ENCODE measurements at places on chromosomes 3 and 15. TPM values are rescaled to one million over a fixed set of nuclear protein-coding genes. Genes with fewer than 3 reads are reported as not detected.

SPINK8 gene
- total RNA-seq, result not detected

CLDN18 gene
- total RNA-seq, result not detected

SGO1 gene
- total RNA-seq, result 18.2 TPM

PDCD6IP gene
- total RNA-seq, result 71.5 TPM

PFKFB4 gene
- 27.2 TPM for total RNA-seq

SERPINI2 gene
- total RNA-seq, result not detected

HYAL1 gene
- total RNA-seq, result 0.40 TPM
